NCI-H1105 (cell line): ENCODE measurements at places on chromosomes 4 and X.

DNA sequence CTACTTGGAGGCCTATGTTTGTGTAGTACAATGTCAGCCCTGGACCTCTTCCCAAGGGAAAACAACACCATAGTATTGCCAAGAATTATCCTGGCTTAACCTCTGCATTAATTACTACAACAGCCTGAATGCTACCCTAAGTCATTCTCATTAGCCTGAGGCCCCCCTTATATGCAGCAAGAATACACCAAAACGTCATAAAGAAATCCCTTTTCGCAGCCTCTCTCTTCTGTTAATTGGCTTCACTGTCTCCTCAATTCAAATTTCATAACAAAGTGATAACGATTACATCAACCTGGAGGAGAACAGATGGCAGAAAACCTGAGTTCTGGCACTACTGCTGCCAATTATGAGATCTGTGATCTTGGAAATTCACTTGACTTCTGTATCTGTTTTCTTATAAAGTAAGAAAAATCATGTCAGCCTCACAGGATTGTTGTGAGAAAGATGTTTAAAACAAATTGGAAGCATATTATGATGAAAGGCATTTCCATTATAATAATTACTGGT lies 1663.1 kb downstream of the STIM2 start:
- DNase-seq = no peak

GRCh38 chrX:133530960-133531359 lies 115.7 kb upstream of the GPC4 start:
- no peak for DNase-seq

- no peak for DNase-seq
Observed at GRCh38 chr4:75069493-75070074, 136.7 kb downstream of the PARM1 start.

GRCh38 chr4:80196922-80197573 lies at the start of gene PRDM8:
Gene PRDM8 (plus strand): TSS chr4:80197503. CDS start chr4:80200081, 2,578 bp downstream.
- no peak for DNase-seq

GRCh38 chrX:130245441-130245840 lies 23.3 kb downstream of the ZNF280C start:
- no peak for DNase-seq

DNA sequence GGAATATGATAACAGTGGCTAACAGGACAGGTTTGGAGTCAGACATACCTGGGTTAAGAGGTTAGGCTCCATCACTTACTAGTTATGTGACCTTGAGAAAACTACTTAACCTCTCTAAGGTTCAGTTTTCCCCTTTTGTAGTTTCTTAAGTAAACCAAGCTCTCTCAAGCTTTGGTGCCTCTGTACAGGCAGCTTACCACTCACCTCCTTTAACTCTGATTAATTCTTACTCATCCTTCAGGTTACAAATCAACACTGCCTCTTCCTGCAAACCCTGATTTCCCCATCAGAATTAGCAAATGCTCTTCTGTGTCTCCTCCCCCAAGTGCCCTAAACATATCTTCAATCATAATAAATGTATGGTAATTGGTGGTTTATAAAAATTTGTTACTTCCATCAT lies 3.5 kb upstream of the SERTM2 start:
- DNase-seq = no peak

- no peak for DNase-seq
Observed at GRCh38 chr4:153179100-153179499, 25.1 kb upstream of the TRIM2 start.

GRCh38 chr4:107683873-107684272 lies 36.2 kb downstream of the PAPSS1 start:
- DNase-seq = no peak

- no peak for DNase-seq
Observed at GRCh38 chr4:152190907-152191306, 345.0 kb downstream of the FBXW7 start.

- DNase-seq = no peak
Observed at GRCh38 chr4:27973056-27973455, 1112.4 kb downstream of the STIM2 start.

GRCh38 chrX:1597345-1598020 lies 6.1 kb downstream of the AKAP17A start:
- DNase-seq = no peak

- DNase-seq = no peak
Observed at GRCh38 chrX:51760657-51761056, 17.4 kb downstream of the GSPT2 start.

GRCh38 chrX:68186552-68187262 lies 246.6 kb downstream of the OPHN1 start:
- no peak for DNase-seq

DNA sequence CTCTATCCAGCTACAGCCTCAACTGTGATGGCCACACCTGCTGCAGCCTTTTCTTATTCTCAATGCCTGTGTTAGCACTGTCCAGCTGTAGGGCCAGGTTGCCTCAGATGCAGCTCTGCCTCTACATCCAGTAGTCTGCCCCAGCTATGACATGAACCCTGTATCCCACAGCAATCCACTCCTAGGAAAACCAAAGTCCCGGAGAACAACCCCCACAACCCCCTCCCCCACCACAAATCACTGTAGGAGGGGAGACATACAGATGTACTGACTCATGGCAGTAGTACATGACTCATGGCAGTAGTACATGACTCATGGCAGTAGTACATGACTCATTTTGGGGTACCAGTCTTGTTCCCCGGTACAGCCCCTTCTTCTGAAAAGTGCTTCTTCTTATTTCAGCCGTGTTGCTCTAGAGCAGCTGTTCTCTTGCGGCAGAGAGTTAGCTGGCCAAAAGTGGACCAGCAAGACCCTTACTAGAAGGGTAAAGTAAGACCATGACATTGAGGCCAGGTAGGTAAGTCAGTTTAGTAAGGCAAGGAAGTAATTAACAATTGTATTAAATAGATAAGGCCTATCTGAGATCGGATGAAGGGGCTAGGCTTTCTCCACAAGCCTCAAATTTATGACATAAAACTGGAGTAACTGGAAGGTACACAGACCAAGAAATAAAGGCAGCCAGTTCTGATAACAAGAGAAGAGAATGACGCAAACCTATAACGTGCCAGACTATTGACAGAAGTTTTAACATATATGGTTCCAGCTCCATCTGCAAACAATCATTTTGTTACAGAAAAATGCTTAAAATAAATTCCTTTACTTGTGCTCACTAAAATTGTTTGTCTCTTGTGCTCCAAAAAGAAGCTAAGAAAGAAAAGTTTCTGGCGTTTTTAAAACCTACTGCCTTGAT lies 221.4 kb downstream of the TACR3 start:
- DNase-seq = no peak

DNA sequence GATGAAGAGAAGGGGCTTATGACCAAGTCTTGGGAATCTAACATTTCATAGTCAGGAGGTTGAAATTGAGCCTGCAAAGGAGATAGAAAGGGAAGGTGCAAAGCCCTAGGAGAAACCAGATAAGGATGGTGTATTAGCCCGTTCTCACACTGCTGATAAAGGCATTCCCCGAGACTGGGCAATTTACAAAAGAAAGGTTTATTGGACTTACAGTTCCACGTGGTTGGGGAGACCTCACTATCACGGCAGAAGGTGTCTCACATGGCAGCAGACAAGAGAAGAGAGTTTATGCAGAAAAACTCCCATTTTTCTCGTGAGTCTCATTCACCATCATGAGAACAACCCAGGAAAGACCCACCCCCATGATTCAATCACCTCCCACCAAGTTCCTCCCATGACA lies 129.5 kb upstream of the LNX1 start:
- no peak for DNase-seq

DNA sequence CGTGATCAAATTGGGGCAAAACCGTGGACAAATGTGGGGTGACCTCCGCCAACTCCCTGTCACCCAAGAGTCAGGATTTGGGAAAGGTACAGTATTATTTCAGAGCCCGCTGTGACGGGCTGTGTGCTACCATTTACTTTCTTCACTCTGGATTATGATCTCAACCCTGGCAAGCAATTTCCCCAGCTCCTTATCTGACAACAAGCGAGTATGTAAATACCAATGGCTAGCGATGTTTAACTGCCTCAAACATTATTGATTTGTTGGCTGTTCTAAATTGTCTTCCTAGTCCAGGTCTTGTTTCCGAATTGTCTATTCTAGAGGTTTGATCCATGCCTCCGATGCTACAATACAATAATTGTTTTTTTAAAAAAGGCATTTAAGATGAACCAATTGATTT lies 17.7 kb upstream of the PITX2 start:
- no peak for DNase-seq

DNA sequence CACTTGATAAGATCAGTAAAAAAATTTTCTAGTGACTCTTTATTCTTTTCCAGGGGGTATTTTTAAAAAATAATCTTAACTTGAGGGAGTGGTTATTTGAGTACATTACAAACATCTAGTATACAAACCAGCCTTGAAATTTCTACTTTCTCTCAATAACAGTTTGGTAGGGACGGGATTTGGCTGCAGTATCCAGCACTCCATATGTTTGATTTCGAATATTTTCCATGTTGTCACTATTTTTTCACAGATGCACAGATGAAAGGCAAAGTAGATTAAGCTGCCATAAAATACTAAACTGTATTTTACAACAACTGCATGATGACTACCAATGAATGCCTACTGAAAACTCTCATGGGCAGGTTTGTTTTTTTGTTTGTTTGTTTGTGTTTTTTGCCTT lies 225.0 kb downstream of the COX7B2 start:
- no peak for DNase-seq

DNA sequence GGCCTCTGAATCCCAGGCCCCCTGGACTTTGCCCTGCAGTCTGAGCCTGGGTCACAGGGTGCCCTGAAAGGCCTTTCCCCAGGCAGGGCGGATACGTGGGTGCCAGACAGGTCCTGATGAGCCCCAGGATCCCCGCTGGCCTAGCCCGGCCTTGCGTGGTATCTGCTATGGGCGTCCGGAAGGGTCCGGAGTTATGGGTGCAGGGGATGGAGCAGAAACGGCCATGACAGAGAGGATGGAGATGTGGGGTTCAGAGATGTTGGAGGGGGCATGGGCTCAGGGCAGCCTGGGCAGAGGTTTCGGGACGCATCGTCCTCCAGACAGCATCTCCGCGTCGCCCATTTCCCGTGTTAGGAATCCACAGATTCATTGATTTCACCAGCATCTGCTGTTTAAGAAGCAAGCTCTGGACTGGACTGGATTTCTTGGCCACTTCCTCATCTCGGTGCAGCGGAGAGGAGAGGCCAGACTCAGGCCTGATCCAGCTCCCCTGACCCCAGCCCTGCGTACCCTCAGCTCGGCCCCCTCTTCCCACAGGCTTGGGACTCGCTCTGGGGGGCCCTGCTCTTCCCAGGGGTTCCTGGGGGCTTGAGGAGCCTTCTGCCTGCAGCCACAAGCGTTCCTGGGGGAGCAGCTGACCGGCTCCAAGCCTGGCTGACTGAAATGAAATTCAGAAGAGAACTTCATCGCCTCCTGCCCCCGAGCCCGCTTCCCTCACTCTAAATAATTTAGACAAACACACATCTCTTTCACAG lies 86.9 kb upstream of the ADRA2C start:
- DNase-seq = no peak

- no peak for DNase-seq
Observed at GRCh38 chr4:79831119-79831528, 241.9 kb downstream of the ANTXR2 start.

- DNase-seq = no peak
Observed at GRCh38 chr4:61933527-61933926, 733.4 kb downstream of the ADGRL3 start.

DNA sequence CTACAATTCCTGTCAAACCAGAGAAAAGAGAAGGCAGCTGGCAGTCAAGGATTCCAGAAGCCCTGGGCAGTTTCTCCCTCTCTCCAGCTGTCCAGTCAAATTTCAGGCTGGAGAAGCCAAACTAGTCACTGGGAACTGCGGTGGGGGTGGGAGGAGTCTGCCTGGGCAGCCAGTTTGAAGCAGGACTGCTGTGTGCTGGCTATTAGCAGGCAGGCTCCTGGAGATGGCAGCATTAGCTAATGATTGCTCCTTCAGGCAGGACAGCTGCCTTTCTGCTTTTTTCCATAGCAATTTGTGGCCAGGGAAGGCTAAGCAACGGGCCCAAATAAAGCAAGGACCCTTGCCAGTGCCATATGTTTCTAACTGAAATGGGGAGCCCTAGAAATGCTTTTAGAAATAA lies 44.7 kb upstream of the FGF13 start:
- DNase-seq = no peak

DNA sequence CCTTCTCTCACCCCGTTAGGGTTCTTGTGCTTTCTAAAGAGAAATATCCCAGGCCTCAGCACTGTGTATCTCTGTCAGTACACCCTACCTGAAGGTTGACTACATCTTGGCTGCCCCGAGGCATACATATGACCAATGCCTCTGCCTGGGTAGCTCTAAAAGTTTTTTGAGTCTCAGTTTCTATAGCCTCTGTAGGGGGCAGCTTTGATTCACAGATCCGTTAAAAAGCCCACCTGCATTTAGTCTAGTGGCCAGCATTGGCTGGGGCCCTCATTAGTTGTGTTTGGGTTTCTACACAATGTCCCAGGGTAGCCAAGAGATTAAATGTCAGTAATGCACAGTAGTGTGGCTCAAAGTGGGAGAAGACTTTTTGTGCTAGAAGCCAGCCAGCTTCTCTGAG lies 151.1 kb downstream of the CFAP299 start:
- DNase-seq = no peak

- no peak for DNase-seq
Observed at GRCh38 chr4:54281054-54281766, 52.1 kb downstream of the PDGFRA start.

- DNase-seq = no peak
Observed at GRCh38 chr4:29405116-29405515, 1315.1 kb upstream of the PCDH7 start.
